Large intestine (tissue), 12 donors: ENCODE measurements at places on chromosomes 5 and 9.

- H3K36me3 ChIP-seq, result no peaks in the 10 kb centered on the region
- no peak overlapping the region for H3K27ac ChIP-seq
- H3K27me3 ChIP-seq, result no peaks in the 10 kb centered on the region
- DNase-seq, result no peak
Observed at GRCh38 chr9:36551910-36552309, 20.8 kb upstream of the MELK start.

DNA sequence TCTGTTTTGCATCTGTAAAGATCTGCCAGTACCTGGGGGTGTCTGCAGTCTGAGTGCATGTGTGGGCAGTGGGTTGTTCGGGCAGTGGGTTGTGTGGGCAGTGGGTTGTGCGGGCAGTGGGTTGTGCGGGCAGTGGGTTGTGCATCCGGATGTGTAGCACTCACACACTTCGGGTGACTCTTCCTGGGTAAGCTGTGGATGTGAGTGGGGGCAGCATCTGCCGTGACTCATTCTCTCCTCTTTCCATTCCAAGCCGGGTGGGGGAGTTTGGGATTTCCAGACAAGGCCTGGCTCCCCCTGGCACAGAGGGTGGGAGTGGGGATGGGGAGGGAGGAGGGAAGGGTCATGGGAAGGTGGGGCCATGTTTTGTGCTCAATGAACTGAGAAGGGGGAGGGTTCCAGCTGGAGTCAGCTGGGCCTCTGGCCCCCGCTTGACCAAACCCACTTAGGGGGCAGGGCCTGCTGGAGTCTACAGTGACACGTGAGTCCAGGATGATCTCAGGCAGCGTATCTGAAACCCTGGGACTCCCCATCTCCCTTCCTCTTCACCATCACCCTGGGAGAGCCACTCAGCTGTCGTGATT, 8.3 kb downstream of the CRB2 start:
- H3K36me3 ChIP-seq, result no peaks in the 10 kb centered on the region
- no peak overlapping the region for H3K4me3 ChIP-seq
- H3K27ac ChIP-seq, result no peak overlapping the region
- no peaks in the 10 kb centered on the region for H3K27me3 ChIP-seq
- DNase-seq, result no peak

DNA sequence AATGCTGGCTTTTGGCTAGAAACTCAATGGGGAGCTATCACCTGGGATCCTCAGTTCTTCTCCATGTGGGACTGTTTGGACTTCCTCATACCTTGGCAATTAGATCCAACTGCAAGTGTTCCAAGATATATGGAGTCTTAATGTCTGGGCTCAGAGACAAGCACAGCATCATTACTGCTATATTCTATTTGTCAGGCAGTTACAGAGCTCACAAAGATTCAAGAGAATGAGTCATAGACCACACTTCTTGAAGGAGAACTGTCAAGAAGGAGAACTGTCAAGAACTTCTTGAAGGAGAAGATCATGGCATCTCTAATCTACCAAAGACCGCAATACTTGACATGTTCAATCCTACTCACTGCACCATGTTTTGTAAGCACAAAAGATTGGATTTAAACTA, 106.8 kb upstream of the NREP start:
- no peaks in the 10 kb centered on the region for H3K4me1 ChIP-seq
- no peak overlapping the region for H3K4me3 ChIP-seq
- H3K36me3 ChIP-seq, result no peaks in the 10 kb centered on the region
- no peaks in the 10 kb centered on the region for H3K27me3 ChIP-seq
- no peak overlapping the region for H3K27ac ChIP-seq
- no peak for DNase-seq

- H3K27me3 ChIP-seq, result no peaks in the 10 kb centered on the region
- H3K36me3 ChIP-seq, result peaks cover 17% of the 10 kb centered on the region
- H3K4me1 ChIP-seq, result peaks cover 5% of the 10 kb centered on the region
- no peak overlapping the region for H3K27ac ChIP-seq
- no peak for DNase-seq
Observed at GRCh38 chr9:122814545-122814944, 13.8 kb downstream of the PDCL start.
